ENCODE measurements at places on chromosomes 13 and 19.

DNA sequence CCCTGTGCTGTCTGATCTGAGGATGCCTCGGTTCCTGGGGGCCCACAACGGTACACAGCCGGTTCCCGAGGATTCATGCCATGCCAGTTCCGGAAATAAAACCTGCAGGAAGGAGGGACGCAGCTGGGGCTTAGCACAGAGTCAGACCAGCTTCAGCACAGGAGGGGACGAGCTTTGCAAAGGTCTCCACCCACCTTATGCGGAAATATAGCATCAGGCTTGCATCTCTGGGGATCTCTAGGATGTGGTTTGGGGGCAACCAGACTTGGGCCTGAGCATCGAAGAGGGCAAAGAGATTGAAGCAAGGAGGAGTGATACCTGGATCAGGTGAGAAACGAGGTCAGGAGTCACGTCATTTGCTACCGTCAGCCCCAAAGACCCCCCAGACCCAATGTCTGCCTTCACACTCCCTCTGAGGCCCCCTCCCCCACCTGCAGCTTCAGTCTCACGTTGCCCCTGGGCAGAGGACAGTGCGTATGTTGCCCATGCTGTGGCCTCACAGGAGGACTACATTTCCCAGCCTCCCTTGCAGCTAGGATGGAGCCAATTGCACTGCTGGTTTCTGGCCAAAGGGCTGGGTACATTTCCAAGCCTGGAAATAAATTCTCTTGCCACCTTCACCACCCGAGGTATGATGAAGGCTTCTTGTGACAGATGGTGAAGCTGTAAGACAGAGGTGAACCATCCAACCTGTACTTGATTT lies 12.1 kb downstream of the TYK2 start:
- no peak for ATAC-seq

GRCh38 chr19:35773020-35773806 lies 2.2 kb upstream of the ARHGAP33 start:
- no peak for ATAC-seq

GRCh38 chr19:4264812-4265211 lies 14.3 kb upstream of the SHD start:
- no peak for ATAC-seq

- ATAC-seq = no peak
These were observed 161.1 kb downstream of the LMO7 start for GRCh38 chr13:75797239-75797638.

- ATAC-seq = no peak
These were observed 70.2 kb upstream of the XPO4 start for GRCh38 chr13:20972731-20973130.

DNA sequence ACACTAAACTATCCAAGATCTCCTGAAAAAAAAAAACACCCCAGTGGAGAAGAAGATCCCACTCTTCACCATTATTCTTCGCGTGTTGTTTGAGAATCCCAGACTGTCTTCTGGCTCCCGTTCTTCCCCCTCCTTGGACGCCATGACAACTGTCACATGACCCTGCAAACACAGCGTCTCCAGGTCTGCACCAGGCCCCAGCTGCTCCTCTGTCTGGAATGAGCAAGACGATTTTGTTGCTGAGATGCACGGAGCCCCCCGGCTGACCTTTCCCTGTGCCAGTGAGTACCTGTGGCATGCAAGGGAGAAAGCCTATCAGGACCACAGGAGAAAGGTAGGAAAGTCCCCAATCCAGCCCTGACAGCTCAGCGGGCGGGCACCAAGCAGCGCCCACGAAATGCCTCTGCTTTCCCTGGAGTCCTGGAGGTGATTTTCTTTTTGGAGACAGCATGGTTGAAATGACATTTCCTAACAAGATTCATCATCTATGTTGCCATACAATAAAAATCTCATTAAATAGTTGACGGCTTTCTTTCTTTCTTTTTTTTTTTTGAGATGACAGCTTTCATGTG lies at the start of gene CFAP97D2:
Gene CFAP97D2, plus strand, starts transcription at position 171 of the 572 bp plus-strand sequence. Its CDS starts 74 bp downstream, at position 245.
- no peak for ATAC-seq

DNA sequence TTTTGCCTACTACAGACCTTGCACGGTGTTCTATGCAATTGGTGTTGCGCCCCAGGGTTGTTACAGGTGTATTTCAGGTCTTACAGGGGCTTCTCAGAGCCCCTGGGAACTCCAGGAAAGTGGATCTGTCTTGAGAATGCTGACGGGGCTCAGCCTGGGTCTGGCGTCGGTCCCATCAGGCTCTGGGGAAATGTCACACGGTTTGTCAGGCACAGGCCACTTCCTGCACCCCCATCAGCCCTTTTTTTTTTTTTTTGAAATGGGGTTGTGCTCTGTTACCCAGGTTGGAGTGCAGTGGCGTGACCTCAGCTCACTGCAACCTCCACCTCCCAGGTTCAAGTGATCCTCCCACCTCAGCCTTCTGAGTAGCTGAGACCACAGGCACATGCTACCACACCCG lies 13.2 kb downstream of the CLEC4G start:
- no peak for ATAC-seq

DNA sequence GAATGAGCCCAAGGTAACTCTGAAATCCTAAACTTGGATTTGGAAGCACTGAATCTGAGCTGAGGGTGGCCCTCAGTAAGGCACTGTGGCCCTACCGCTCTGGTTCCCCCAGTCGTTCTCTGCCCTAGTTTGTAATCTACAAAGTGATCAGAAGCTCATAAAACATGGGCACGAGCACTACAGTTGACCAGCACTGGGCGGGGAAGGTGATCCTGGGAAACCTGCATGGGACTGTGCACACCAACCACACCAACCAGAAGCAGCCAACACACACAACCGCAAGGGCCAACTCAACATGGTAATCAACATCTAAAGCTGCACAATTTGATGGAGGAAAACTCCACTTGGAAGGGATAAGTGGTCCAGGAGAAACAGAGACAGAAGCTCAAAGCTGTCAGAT lies 22.9 kb downstream of the SLC7A1 start:
- no peak for ATAC-seq

GRCh38 chr13:99281811-99282263 lies 23.7 kb upstream of the GPR18 start:
- ATAC-seq = peak; percentile 76

DNA sequence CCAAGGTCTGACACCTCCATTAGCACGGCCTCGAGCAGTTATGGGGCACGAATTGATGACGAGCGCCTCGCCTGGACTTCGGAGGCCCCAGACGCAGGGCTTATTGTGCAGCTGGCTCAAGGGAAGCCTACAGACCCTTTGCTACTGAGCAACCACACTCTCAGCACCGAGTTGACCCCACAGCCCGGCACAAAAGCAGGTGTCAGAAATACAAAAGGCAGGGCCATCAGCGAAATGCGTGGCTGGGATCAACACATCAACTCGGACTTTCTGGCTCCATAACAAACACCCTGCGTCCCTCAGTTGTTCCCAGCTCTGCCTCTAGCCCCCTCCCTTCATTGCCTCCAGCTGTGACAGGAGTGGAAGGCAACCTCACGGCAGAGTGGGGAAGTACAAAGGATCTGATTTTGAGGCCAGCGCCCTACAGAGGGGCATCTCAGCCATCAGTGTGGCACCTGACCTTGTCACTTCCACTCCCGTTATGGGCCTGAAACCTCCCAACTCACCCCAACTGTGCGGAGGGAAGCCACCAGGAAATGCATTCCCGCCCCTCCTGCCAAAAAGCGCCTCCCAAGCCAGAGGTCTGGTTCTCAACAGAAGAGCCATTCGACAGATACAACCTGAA lies 18.0 kb downstream of the PEPD start:
- ATAC-seq = no peak

- ATAC-seq = peak; percentile 1
These were observed 486 bp downstream of the ZNF808 start for GRCh38 chr19:52527956-52528351.

DNA sequence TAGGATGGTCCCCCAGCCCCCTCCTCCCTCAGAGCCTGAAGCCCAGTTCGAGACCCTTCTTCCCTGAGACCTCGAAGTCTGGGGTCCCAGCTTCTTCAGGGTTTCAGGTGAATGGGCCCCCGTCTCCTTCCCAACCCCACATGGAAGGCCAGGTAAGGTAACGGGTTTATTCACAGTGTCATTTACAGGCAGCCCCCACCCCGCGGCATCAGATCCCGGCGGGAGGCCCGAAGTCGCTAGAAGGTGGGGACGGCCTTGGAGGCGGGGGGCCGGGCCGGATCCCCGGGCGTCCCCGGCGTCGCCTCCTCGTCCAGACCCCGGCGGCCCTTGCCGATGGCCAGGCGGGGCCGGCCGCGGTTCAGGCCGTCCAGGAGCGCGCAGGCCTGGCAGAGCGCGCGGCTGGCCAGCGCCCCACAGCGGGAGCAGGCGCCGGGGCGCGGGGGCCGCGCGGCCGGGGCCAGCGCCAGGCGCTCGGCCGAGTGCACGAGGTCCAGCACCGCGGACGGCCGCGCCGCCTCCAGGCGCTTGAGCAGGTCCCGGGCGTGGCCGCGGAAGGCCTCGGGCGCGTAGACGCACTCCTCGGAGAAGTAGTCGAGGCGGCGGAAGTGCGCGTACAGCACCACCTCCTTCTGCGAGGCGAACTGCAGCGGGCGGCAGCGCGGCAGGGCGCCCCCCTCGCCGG lies 9.7 kb downstream of the CTU1 start:
- peak; percentile 55 for ATAC-seq

DNA sequence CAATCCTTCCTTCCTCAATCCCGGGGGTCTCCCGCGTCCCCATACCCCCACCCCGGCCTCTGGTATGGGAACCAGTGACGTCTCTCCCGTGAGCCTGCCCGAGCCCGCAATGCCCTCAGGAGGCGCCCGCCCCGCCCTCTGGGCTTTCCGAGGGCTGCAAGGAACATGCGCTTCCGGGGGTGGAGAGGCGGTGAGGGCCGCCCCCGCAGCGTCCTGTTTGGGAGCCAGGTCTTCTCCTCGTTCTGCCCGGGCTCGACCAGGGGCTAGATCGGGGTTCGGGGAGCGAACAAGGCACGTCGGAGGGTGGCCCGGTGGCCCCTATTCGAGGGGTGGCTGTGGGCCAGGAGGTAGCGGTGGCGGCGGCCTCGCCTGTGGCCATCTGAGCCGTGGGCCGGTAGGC lies 6.6 kb upstream of the TEX101 start:
- ATAC-seq = no peak

DNA sequence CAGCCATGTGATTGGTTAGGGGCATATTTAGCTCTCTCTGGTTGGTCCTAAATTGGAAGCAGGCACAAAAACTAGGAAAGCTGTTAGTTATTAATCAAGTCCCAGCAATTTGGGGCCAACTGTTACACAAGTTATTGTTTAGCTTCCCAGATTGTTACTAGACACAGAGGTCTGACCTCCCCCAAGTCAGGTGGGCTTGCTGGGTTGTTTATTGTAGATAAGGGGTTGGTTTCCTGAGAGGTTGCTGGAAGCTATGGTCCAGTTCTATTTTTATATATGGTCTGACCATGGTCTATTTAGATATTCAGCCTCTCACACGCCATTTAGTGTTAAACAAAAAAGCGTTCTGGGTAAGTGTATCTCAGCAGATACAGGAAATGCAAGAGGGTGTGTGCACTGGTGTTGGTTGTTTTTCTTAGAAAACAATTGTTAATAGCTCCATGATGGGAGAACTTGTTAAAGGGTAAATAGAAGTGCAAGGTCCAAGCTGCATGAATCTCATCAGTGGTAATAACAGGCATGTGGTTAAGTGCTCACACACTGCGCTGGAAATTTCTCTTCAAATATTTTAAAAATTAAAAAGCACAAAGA lies 150.0 kb downstream of the RAP2A start:
- ATAC-seq = no peak

DNA sequence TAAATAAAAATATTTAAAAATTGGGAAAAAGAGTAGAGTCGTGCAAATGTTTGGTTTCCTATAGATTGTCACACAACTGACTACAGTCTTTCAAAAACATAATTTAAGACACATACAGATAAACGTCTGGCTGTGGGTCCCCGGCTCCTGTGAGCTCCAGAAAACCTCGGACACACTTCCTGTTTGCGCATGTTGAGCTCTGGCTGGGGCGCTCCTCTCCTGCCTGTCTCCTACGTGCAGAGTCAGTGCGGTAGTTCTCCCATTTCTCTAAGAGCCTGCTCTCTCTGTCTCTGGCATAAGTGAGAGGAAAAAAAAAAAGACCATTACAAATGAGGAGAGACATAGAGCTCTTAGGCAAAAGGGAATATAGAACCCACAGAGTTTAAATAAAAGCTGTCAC lies 128.2 kb upstream of the OBI1 start:
- no peak for ATAC-seq

DNA sequence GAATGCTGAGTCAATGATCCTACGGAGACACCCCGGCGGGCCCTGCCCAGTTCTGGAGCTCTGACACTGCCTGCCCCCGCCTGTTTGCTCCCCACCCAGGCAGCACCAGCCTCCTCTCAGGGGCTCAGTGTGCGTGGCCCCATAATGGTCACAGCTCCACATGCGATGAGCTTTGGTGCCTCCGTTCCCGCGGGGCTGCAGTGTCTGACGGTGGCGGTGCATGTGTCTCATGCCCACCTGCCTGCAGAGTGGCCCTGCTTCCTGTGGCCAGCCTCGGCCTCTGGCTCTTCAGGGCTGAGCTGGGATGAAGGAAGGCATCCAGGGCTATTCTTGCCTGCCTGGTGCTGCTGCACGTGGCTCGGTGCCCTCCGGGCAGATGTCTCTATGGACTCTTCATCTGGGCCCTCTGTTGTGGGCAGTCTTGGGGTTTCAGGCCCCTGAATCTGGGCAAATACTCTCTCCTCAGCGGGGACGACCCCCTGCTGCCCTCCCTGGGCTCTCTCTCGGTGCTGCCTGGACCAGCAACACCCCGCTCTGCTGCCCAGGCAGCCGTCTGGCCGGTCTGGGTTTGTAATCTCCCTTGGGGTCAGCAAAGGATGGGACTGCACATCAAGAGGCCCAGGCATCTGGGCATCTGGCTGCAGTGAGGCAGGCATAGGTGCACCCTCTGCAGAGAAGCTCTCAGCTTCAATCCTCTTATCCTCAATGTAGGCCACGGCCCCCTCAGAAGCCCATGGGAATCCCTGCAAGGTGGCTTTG lies 19.3 kb upstream of the TMEM255B start:
- ATAC-seq = no peak

DNA sequence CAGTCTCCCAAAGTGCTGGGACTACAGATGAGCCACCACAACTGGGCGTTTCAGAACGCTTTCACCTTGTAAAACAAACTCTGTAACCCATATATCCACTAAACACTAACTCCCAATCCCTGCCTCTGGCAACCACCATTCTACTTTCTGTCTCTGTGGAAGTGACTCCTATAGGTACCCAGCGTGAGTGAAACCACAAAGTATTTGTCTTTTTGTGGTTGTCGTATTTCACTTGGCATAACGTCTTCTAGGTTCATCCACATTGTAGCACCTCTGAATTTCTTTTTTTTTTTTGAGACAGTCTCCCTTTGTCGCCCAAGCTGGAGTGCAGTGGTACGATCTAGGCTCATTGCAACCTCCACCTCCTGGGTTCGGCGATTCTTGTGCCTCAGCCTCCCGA lies 44.8 kb downstream of the BRD4 start:
- ATAC-seq = peak; percentile 41

GRCh38 chr19:33528404-33528803 lies 6.8 kb upstream of the PEPD start:
- no peak for ATAC-seq

DNA sequence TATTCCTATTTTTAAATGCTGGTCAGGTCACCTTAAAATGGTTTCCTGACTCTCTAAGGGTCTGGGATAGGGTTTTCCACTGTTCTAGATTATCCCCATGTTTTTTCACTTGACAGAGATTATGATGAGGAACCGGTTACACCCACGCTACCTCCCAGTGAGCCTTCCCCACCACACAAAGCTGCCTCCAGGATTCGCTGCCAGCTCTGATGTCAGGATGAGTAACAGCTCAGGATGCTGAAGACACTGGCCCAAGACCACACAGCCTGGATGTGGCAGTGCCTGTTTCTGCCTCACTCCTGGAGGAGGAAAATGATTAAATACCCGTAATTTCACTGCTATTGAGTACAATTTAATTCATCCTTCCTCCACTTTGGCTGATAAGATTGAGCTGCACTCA lies 22.9 kb downstream of the ZNF114 start:
- ATAC-seq = no peak

- no peak for ATAC-seq
These were observed 13.4 kb upstream of the METTL21C start for GRCh38 chr13:102708211-102708610.

All from activated CD4-positive, CD25-positive, alpha-beta regulatory T cell treated with anti-CD3 and anti-CD28 coated beads, Interleukin-2, amount 50 U/mL, for 24 hours (primary cell).